RKO (cell line): ENCODE measurements at places on chromosomes 4 and X.
A peak's percentile ranks its signal among the peaks of the same experiment; 100 is the strongest.

DNA sequence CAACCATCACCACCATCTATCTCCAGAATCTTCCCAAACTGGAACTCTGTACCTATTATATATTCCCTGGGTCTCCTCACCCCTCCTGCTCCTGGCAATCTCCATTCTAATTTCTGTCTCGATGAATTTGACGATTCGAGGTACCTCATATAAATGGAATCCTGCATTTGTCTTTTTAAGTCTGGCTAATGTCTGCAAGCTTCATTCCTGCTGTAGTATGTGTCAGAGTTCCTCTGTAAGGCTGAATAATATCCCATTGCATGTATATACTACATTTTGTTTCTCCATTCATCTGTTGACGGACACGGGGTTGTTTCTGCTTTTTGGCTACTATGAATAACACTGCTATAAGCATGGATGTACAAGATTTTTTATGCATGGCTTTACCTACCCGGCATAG is 19.5 kb downstream of the PRKG2 start:
- DNase-seq, result no peak

DNA sequence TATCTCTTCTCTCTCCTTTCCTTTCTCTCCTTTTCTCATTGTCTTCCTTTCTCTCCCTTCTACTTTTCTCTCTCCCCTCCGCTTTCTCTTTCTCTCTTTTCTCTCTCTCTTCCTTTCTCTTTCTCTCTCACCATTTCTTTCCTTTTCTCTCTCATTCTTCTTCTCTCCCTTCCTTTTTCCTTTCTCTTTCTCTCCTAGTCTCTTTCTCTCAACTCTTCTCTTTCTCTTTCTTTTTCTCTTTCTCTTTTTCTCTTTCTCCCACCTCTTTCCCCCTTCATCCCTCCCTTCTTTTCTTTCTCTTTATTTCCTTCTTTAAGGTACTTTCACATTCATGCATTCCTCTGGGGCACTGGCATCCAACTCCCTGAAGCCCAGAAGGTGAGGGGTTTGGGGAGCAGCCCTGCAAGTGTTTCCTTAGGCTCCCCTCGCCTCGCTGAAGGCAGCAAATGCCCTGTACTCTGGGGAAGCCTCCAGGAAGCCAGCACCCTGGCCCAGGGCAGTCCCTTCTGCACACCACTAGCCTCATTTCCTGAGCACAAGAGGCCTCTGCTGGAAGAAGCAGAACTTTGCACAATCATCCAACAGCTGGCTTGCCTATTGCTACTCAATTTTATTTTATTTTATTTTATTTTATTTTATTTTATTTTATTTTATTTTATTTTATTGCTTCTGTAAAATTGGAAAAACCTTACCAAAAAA is 124.2 kb downstream of the NFKB1 start:
- peak; percentile 58 for DNase-seq

- DNase-seq, result no peak
Observed at GRCh38 chr4:126916626-126917140, 716.1 kb upstream of the INTU start.

GRCh38 chrX:19639056-19639455 is 123.7 kb upstream of the MAP3K15 start:
- no peak for DNase-seq

GRCh38 chrX:23857363-23857762 is 50.4 kb downstream of the APOO start:
- DNase-seq, result no peak

GRCh38 chr4:153023692-153024394 is 87.7 kb downstream of the FHDC1 start:
- DNase-seq, result no peak

- DNase-seq, result no peak
Observed at GRCh38 chrX:19332983-19333382, 10.7 kb upstream of the PDHA1 start.

DNA sequence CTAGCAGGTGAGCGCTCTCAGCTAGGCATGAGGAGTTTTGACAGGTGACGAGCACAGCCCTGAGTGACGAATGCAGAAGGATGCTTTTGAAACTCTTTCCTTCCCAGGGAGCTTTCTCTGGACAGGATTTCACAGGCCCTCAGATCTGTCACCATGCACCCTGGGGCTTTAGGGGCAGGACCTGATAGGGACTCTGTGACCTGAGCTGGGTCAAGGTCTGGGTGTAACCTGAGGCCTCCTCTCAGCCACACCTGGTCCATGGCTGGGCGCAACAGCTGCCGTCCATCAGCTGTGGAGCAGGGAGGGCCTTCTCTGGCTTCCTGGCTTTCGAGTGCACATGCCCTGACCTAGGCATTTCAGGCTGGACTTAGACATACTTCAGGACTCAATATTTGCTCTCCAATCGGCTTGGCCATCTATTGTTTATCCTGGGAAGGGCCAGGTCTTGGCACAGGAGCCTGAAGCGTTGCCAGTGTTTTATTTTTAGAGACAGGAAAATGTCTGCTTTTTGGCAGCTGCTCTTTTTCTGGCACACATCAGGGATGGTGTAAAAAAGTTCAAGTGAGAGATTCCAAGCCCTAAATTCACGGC is 56.4 kb downstream of the C4orf51 start:
- no peak for DNase-seq

DNA sequence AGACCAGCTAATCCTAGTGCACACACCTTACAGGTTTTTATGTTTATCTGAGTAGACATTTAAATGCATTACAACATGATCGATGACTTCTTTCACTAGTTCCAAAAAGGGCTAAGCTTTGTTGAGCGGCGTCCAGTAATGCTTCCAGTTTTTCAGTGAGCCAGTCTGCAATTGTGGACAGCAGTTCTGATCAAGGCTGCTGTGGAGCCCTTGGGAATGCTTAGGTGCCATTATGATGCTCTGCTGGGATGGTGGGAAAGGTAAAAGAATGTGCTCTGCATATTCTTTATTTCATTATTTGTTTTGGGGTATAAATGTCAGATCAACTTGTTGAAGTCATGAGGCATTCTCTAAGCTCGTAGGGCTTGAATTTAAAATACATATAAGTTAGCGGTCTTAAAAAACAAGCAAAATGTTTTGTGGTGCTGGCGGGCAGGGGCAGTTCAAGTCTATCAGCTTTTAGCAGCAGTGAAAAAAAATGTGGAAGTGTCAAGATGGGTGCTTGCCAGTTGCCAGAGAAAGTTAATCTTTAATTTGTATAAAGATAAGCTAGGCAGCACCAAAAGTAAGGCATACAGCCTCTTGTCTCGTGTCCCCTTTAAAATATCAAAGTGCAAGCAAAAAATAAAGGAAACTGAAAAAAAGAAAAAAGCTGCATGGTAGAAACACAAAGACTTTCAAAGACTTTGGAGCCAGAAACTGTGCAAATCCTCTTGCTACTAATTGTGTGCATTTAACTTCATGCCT is 5.8 kb downstream of the MID1IP1 start:
- no peak for DNase-seq

- no peak for DNase-seq
Observed at GRCh38 chr4:158170691-158171561, 1.9 kb downstream of the GASK1B start.

DNA sequence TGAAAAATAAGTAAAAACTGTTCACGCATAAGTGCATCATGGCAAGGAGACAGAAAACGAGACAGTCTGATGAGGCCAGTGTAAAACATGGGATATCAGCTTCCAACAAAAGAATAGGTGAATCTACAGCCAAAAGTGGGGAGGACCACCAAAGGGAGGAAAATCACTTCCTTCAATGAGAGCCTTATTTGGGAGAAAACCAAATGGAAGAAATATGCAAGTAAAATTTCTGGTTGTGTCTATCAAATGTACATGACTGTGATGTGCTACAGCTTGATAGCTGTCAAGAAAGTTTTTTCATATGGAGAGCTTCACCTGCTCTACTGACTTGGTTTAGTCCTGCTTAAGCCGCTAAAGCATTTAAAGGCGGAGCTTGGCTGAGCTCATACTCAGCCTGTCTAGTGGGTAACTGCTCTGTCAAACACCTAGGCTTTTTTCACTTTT is 66.2 kb downstream of the MAGEA1 start:
- no peak for DNase-seq

GRCh38 chrX:129629837-129630236 is 24.9 kb downstream of the APLN start:
- DNase-seq, result no peak

GRCh38 chrX:13939741-13940597 is 89.7 kb downstream of the GEMIN8 start:
- no peak for DNase-seq

DNA sequence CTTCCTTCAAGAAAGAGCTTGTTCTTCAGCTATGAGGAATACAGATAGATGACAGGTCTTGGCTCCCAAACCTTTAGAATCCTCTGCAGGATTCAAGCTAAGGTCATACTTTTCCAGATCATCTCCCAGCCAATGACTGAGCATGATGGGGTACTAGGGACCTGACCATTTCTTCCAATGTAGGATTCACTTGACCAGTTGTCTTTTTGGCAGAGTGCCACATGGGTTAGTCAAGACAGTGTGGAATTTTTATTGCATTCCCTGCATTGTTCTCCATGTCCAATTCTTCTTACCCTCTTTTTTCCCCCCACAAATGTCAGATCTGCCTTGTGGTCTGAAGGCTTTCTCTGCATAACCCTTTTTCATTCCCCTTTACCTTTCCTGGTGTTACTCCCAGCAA is 99.5 kb downstream of the CCSER1 start:
- no peak for DNase-seq

- peak; percentile 51 for DNase-seq
Observed at GRCh38 chrX:100994352-100995281, 25.1 kb downstream of the ARL13A start.

DNA sequence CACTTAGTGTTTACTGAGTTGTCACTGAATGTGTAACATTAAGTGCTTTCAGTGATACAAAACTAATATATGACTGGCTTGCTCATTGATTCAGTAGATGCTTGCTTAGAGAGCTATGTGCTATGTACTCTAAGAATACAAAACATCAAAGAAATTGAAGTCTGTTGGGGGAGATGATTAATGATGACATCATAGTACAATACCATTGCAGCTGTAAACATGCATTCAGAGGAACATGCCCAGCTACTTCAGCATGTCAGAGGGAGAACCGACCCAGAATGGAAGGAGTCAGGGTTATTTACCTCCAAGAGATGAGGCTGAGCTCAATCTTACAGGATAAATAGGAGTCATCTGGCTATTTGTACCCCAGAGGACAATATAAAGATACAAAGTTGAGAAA is 290.8 kb downstream of the TENM3 start:
- peak; percentile 57 for DNase-seq

DNA sequence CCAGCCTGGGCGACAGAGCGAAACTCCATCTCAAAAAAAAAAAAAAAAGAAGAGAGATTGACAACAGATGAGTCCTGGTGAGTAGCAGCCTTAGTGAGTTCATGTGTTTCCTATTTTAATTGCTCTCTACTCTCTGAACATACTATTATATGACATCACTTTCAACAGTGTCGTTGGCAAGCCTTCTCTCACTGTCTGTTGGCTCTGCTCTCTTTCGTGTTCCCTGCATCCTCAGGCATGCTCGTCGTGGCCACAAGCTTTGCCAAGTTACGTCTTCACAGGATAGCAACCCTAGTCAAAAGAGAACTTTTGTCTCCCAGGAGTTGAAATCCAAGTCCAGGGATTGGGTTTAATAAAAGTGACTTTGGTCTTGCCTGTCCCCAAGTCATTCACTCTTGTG is 117.1 kb upstream of the EGFL6 start:
- DNase-seq, result no peak

GRCh38 chr4:138299881-138300280 is 57.7 kb upstream of the SLC7A11 start:
- no peak for DNase-seq

- DNase-seq, result no peak
Observed at GRCh38 chrX:18354369-18355223, at the start of gene SCML2. Gene SCML2, minus strand, starts transcription at chrX:18354688. Its CDS starts 20,617 bp downstream, at chrX:18334071.

GRCh38 chrX:11437642-11438379 is 144.6 kb downstream of the AMELX start:
- peak; percentile 15 for DNase-seq

DNA sequence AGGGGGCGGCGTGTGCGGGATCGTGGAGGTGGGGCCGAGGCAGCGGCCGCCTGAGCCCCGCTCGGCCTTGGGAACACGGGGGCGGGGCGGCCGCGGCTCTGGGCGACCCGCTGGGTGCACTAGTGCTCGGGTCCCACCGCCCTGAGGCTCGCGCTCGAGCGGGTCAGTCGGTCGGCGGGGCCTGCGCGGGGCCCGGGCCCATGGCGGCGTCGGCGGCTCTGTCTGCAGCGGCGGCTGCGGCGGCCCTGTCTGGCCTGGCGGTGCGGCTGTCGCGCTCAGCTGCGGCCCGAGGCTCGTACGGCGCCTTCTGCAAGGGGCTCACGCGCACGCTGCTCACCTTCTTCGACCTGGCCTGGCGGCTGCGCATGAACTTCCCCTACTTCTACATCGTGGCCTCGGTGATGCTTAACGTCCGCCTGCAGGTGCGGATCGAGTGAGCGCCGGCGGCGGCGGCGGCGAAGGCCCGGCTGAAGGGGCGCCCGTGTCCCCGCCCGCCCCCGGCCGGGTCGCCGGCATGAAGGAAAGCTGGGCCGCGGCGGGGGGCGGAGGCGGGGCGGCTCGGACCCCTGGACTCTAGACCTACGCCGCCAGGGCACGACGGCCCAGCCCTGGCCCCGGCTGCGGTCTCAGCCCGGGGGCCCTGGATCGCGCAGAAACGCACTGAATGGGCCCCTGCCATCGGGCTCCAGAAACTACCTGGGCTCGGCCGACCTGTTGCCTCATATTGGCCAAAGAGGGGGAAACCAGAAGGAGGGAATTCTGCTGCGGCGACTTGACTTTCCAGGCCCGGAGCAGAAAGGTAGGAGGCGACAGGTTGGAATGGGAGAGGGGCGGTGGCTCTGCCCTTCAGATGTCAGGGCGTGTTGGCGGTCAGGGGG is at the start of gene SMIM10L2A:
TSS of gene SMIM10L2A (plus strand) at position 13 of the 878 bp plus-strand sequence. CDS start at position 201, 188 bp downstream.
- DNase-seq, result no peak

DNA sequence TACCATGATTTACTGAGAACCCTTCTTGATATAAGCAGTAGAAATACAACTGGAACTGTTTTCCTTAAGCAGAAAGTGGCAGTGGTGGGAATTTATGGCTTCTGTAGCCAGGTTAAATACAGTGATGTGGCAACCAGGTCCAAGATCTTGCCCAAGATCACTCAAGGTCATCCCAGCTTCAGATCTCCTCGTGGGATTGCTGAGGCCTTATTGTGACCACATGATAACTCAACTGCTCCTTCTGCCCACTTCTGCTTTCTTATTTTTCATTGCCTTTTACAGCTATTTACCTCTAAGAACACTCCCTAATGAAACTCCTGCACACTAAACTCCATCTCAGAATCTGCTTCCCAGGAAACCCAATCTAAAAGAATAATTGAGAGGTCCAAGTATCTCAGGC is 12.4 kb upstream of the CYBB start:
- no peak for DNase-seq

DNA sequence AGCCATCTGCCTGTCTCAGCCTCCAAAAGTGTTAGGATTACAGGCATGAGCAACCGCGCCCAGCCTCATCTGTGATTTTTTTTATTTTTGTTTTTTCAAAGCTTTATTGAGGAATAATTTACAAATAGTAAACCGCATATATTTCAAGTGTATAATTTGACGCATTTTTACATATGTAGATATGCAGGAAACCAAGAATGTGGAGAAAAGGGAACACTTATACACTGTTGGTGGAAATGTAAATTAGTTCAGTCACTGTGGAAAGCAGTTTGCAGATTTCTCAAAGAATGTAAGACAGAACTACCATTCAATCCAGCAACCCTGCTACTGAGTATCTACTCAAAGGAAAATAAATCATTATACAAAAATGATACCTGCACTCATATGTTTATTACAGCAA is 85.9 kb downstream of the SLC16A2 start:
- no peak for DNase-seq
